ENCODE measurements at places on chromosomes 12 and 14. TPM values are rescaled to one million over a fixed set of nuclear protein-coding genes. Genes with fewer than 3 reads are reported as not detected.

DNA sequence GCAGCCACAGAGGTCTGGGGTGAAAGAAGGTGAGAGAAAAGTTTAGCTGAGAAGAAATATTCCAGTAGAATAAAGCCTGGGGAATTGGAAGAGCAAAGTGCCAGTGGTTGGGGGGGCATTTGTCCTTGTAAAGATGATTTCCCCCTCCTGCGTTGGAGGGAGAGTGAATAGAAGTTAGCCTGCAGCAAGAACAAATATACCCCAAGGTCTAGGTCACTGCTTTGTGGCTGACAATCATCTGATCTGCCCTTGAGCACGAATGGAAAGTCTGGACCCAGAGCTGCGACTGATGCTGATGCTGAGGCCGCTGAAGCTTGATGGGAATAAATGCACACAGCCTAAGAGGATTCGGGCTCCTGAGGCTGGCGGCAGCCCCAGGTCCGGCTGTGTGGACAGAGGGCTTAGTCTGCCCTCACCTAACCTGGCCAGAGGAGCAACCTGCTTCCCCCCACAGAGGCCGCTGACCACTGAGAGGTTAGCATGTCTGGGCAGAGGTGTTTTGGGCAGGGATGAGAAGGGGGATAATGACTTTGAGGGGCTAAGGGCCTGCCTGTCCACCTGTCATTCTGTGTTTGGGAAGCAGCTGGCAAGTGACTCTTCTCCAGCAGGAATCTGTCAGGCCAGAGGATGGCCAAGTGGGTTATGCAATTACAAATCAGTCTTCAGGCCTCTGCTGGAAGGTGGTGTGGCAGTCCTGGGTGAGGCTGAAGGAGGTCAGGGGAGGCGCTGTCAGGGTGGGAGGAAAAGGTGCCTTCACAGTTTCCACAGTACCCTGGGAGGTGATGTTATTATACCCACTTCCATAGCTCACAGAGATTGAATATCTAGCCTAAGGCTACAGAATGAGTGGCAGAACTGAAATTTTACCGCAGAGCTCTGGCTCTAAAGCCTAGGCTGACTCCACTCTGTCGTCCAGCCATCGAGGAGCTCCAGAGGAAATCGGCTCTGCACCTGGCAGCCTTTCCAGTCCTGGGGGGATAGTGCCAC is 11.7 kb downstream of the TUBA1C start:
- no peak for DNase-seq

DNA sequence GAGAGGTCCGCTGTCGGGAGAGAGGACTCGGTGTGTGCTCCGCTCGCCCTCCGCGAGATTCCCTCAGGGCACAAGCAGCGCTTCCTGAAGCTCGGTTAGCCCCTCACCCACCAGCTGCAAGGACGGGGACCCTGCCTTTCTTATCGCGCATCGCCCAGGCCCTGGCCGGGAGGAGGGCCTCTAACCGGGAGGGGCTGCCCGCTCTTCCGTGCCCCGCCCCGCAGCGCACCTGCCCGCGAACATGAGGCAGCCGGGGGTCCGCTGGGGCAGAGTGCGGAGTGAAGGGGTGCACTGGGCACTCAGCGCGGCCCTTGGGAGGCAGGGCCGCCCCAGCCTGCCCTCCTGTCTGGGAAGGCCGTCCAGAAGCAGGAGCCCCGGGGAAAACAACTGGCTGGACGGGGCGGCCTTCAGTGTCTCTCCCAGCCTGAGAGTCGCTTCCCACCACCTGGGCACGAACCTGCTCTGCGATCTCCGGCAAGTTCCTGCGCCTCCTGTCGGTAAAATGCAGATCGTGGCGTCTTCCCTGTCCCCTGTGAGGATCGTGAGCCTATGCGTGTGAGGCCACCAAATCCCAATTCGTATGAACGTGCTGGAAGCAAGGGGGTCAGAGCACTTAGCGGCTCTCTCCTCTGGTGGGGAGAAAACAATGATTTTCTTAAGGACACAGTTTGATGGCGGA is 28.0 kb upstream of the ADIPOR2 start:
- DNase-seq = no peak

GRCh38 chr12:13126494-13126893 is 23.0 kb upstream of the GSG1 start:
- no peak for DNase-seq

DNA sequence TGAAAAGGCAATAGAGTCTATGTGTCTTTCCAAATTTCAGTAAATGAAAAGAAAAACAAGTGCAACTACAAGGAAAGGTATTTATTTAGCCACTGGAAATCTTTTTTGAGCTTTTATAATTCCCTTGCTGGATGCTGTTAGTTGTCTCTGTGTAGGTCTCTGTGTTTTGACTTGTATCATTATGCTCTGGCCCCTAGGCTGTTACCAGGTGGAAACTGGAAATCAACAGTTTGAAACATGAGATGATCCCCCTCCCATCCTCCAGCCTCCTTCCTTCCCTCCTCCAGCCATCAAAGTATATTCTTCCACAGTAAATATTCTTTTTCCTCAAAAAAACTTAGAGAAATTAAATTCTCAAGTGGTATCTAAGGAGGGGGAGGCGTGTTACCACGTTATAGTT is 934 bp upstream of the DCN start:
- no peak for DNase-seq

- DNase-seq = no peak
Observed at GRCh38 chr12:109786799-109787198, 46.4 kb downstream of the TRPV4 start.

DNA sequence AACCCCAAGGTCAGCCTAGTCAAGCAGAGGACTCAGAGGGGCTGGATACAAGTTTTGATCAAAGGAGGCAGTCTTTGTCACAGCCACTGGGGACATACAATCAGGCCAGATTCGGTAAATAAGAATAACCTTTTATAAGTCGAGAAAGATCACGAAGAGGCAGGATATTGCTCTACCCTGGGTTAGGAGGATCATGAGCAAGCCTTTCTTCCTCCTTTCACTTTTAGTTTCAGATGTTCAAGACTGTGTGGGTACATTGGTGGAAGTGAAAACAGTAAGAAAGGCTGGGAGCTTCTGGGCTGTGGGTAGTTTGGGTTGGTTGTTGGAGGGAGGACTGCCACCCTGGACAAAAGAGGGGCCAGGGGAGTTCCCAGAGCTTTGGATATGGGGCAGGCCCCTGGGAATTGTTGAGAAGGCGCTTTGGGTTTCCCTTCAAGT is 127.7 kb downstream of the SNAPC1 start:
- no peak for DNase-seq

DNA sequence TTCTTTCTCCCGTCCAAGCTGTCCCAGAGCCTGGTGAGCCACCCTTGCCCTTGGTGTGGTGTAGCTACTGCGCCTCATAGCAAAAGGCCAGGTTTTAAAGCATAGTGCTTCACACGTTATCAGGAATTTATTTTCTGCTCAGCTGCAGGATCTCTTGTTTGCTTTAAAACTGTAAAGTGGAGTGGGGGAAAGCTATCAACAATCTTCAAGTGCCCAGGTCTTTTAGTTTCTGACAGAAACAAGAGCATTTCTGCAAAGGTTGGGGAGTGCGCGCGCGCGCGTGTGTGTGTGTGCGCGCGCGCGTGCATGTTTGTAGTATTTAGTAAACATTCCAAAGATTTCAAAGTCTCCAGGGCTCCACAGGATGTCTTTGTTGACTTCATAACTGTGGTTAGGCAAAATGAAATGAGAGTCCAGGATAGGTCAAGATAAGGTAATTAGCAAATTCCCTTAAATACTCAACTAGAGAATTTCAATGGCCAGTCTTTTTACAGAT is 45.5 kb downstream of the EML1 start:
- DNase-seq = peak; percentile 68

- no peak for DNase-seq
Observed at GRCh38 chr14:64971943-64972791, at the start of gene RAB15. TSS of gene RAB15 (minus strand) at chr14:64972336. CDS start at chr14:64972076, 260 bp downstream.

GRCh38 chr14:92750994-92751400 is 2.6 kb upstream of the LGMN start:
- DNase-seq = no peak

DNA sequence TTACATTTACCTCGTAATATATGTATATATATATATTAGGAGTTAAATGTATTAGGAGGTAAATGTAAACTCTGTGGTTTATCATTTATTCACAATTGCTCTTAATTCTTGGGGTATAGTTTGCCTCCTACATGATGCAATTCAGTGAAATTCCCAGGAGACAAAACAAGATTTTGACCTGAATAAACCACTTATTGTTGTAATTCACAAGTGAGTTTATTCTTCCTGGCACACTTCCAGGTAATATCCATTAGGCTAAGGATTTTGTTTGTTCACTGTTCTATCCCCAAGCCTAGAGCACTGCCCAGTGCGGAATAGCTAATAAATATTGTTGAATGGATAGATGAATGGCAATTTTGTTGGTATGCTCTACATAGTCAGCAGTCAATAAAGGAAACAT is 3.0 kb downstream of the SMIM10L1 start:
- no peak for DNase-seq

The TAS2R8 gene
- not detected for total RNA-seq

The OR11H12 gene
- not detected for total RNA-seq

DNA sequence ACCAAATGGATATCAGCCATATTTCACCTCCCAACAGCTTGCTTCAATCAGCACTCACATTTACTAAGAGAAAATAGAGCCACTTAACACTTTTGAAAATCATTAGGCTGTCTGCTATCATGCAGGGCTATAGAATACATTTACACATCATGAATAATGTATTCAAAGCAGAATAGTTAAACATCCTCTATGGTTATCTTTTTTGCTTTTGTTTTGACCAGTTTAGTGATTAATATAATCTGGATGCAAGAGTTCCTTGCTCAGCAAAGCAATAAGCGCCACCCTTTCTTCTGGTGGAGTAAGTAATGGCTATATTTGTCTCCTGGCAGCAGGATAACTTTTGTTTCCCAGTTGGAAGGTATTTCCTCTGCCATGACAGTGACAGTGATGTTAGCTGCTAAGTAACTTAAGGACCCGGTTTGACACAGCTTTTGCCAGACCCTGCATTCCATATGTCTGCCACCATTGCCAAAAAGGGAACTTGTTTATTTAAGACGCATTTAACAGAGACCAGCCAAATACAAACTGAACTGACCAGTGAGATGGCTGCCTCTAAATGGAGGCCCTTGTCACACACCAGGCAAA is 70.3 kb upstream of the NR2C1 start:
- DNase-seq = peak; percentile 9

- no peak for DNase-seq
Observed at GRCh38 chr14:22178333-22178839, 410.6 kb downstream of the DAD1 start.

DNA sequence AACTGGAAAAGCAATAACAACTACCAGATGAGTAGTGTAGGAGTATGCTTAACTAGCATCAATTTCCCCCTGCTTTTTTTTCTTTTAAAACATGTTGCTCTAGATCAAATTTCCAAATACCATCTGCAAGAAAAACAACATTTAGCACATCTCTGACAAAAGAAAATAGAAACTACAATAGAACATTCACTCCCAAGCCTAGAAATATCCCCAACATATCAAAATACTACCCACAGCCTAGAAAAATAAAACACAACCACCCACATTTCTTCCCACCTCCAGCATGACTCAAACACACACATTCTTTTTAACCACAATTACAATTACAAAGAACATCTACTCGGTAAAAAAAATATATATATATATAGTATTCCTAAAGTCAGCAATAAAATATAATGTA is 120.0 kb downstream of the PPFIA2 start:
- peak; percentile 13 for DNase-seq

GRCh38 chr12:95003921-95004272 is 400 bp upstream of the NDUFA12 start:
- no peak for DNase-seq

The ACVRL1 gene
- 4.1 TPM for total RNA-seq

The PPP1R1A gene
- not detected for total RNA-seq

GRCh38 chr12:46460682-46461210 is 88.2 kb upstream of the SLC38A2 start:
- no peak for DNase-seq

The MAP3K12 gene
- total RNA-seq = 14.3 TPM

GRCh38 chr14:31752867-31753661 is 191.9 kb downstream of the NUBPL start:
- DNase-seq = no peak

DNA sequence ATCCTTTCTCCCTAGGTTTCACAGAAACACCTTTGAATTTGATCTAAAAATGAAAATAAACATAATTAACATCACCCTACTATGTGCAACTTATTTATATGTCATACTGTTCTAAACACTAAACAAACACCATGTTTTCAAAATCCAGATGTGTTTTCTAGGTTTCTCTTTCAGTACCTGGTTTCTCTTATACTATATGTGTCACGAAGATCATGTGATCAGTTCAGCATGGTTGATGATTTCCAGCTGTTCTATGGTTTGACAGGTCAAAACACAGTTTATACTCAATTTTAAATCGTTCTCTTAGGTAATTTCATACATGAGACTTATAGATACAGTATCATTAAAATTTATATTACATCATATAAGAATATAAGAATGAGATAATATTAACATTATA is 373.1 kb downstream of the SOX5 start:
- no peak for DNase-seq

DNA sequence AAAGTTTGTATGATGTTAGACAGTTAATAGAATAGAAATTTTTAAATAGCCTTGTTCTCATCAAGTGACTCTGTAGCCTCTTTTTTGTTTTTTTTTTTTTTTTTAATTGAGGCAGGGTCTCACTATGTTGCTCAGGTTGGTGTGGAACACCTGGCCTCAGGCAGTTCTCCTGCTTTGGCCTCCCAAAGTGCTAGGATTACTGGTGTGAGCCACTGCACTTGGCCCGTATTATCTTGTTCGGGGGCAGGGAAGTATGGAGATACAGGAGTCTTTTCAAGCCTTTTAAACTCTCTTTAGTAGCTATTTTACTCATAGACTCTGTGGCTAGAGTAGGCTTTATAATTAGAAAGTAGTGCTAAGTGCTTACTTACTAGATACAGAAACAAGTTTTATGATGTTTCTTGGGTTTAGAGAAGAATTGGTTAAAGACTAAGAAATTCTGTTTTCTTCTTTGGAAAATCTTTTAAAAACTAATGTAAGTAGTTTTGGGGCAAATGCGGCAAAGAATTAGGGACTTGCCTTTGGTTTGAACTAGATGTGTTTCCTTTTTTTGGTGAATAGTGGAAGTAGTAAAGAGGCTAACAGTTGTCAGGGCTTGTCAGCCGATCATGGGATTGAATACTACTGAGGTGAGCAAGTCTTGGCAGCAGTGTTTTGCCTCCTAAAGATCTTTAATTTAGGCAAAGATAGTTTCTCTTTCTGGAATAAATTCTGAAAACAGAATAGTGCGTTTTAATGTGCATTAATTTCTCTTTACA is 31.3 kb downstream of the FBXO34 start:
- DNase-seq = no peak

DNA sequence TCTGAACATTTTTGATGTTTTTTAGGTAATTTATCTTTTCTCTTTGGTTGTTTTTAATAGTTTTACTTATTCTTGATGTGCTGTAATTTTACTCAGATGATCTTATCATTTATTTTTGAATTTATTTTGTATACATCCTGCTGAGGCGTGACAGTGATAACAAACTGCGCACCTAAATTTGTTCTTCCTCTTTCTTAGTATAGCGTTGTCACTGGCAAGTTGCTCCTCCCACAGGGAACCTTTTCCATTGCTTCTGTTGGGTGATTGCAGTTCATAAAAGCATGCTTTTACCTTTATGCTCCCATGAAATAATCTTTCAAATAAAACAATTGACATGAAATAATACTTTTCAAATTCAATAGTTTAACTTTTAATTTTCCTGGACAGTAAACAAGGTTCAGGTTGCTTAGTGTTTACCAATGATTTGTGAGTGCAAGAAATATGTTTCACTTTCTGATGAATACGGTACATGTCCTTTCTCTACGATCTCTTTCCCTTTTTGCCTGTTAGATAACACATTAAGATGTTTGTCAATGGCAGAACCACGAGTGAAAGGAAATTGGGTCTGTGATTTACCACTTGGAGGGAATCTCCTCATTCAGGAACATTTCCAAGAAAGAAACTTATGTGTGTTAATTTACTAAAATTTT is 223.3 kb downstream of the CCDC91 start:
- no peak for DNase-seq

The SYT10 gene
- total RNA-seq = not detected

The METTL1 gene
- 2.5 TPM for total RNA-seq

All from H4 (cell line).